ENCODE measurements at places on chromosomes 2 and 18. TPM values are rescaled to one million over a fixed set of nuclear protein-coding genes. Genes with fewer than 3 reads are reported as not detected.

DNA sequence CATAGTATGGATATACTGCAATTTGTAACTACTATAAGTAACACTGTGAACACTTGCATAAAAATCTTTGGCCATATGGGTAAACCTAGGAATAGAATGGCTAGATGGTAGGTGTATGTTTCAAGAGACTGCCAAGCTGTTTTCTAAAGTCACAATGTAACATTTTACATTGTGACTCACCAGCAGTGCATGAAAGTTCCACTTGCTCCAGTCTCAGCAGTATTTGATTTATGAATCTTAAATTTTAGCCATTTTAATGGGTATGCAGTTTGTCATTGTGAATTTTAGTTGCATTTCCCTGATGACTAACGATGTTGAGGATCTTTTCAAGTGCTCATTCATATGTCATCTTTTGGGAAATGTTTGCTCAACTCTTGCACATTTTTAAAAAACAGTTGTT lies 86.1 kb downstream of the FARSB start:
- no peak for DNase-seq

DNA sequence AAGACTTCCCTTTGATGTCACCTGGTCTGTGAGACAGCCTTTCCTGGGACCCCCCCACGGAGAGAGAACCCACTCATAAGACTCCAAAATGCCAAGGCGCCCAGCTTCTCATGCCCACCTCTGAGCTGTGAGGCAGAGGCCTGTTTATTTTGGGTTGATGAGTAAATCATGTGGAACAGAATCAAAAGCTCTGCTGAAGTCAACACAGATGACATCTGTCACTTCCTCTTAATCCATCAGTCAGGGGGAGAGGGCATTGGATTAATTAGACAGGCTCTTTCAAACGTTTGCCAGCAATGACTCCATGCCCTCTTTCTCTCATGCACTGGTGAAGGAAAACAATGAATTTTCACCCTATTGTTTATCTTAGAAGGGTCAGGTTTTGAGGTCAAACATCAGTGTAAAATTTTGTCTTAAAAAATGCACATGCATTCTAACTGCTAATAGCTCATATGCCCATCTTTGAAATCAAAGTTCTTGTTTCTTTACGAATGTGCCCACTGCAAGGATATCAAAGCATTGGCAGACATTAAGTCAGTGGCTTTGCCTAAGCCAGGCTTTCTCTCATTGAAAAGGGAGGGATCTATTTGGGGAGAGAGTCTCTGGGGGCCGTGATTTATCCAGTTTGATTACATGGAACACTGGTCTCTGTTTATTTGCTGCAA lies 184.1 kb downstream of the ACKR3 start:
- no peak for DNase-seq

DNA sequence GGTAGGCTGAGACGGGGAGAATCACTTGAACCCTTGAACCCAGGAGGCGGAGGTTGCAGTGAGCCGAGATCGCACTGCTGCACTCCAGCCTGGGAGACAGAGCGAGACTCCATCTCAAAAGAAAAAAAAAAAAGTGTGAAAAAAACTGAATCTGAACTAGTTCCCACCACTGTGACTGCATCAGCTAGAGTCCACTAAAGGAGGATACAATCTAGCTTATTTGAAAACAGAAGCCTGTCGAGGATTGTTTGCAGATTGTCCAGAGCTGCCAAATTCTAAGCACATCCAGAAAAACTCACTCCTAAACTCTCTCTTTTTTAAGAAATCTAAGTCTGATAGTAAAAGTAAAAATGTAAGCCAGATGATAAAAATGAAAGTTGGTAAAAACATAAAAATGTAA lies 10.6 kb downstream of the GFPT1 start:
- no peak for DNase-seq

GRCh38 chr18:155688-156087 lies 2.7 kb upstream of the USP14 start:
- no peak for DNase-seq

DNA sequence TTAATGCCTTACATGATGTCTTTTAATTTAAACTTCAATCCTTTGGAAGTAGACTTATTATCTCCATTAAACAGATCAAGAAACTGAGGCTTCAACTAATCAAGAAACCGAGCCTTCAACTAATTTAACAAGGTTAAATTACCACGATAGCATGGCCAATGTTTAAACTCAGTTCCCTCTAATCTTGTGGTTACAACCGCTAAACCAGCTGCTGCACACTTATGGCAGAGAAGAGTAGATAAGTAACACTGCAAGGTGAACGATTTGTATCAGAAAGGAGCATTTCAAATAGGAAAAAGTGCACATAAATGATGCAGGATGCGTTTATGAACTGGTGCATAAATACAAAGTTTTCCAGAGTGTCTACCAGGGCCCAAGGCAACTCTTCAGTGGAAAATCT lies 144.6 kb upstream of the CAVIN2 start:
- DNase-seq: no peak

DNA sequence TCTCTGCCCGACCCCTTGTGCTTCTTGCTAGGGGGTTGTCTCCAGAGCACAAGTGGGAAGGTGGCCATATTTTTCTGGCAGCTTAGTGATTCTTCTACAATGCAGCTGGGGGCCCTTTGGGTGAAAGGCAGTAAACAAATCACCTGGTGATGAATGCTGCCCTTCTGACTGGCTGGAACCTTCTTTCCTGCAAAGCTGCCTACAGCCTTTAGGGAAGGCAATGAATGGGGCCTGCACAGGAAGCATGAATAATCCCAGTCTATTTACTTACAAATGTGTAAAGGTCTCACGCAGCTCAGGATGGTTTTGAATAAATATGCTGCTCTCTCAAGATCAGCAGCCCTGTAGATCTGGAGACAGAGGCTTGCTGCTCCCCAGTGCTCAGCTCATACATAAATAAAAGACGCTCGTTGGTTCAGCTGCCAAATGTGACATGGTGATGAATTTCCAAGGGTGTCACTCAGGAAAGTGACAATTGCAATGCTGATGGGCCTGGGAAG lies 289.2 kb downstream of the TDRD15 start:
- no peak for DNase-seq

Gene MBOAT2
- total RNA-seq: 67.6 TPM
